Stimulated activated CD8-positive, alpha-beta memory T cell treated with anti-CD3 and anti-CD28 coated beads, Interleukin-15, amount 100 ng/mL, for 48 hours (primary cell): ENCODE measurements at places on chromosomes 11 and 22.

- DNase-seq = peak; percentile 26
Measured at GRCh38 chr11:12288212-12288930, 89.0 kb upstream of the PARVA start.

- no peak for DNase-seq
Measured at GRCh38 chr11:125114518-125114917, 3.1 kb upstream of the TMEM218 start.

DNA sequence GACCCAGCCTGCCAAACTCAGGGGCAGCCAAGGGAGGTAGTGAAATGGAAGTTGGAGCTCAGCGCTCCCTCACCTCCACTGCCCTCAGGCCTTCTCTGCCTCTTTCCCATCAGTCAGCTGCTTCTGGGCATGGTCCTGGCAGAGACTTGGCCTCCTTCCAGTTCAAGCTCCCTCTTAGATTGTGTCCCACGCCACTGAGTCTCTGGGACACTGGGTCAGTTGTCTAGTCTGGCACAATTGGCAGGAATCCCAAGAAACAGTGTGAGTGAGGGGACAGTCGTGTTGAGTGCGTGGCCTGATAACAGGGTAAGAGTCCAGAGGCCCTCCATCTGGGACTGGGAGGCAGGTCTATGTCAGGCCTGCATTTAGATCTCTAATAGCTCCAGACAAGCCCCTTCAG is 7.1 kb upstream of the SLC35E4 start:
- DNase-seq = no peak

- DNase-seq = no peak
Measured at GRCh38 chr11:86781546-86781945, 18.8 kb upstream of the PRSS23 start.

GRCh38 chr11:33389635-33390034 is 132.5 kb downstream of the HIPK3 start:
- DNase-seq = no peak

DNA sequence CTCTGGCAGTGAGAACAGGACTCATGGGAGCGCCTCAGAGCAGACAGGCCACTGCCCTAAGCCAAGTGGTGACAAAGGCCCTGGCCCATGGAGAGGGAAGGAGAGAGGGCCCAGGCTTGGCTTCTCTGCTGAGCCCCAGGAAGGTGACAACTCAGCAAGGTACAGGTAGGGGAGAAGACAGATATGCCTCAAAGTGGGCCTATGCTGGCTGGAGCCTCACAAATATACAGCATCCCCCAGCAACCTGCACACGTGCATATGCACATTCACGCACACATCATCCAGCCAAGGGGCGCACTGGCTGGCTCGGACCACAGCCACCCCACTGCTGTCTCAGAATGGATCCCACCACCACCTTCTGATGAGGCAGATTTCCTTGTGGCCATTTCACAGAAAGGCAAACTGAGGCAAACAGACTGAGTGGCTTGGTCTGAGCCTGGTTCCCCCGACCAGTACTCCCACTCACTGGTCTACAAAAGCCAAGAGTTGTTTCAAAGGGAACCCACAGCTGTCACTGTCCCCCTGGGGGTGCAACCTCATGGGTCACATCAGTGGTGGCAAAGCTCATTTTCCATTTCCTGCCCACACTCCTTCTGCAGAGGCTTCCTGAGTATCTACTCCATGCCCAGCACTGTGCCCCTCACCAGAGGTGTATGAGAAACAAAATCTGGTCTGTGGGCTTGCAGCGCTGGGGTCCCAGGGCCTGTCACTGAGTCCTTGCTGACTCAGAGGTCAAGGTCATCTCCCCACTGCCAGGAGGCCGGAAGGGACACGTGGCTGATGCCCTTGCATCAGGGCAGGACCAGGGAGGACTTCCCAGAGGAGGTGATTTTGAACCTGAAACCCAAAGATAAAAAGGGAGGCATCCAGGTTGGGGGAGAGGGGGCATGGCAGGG is 67.3 kb upstream of the PRR5 start:
- DNase-seq = no peak

DNA sequence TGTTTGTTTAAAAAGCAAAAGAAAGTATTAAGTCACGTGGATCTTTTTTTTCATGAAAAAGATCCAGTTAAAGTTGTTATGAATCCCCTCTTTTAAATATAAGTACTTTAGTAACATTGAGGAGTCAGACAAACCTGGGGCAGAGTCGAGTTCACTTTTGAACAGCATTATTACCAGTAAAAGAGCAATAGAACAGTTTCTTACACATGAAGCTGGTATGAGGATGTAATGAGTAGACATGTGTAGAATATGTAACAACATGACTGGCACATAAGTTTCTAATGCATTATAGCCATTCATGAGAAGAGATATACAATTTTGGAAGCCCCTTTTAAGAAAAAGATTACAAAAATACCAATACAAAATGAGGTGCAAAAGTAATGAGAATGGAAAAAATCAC is 7.6 kb upstream of the MUC15 start:
- no peak for DNase-seq

- DNase-seq = no peak
Measured at GRCh38 chr11:66708701-66709100, 20.3 kb downstream of the SPTBN2 start.

GRCh38 chr11:46290598-46291309 is 13.3 kb downstream of the CREB3L1 start:
- DNase-seq = no peak

DNA sequence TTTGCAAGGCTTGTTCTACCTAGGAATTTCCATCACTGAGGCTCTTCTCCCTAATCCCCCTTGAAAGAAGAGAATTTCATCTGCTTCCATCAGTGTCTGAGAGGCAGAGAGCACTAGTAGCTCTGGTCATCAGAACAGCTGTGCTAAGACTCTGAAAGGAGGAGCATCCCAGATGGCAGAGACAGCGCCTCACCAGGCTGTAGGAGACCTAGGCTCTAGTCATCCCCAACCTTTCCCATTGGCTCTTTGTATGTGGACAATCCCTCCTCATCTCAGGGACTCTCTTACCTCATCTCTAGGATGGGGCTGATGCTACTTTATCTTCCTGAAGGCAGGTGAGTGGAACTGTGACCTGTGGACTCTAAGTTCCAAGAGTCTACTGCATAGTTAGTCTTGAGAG is 8.8 kb upstream of the OR9I1 start:
- DNase-seq = no peak

DNA sequence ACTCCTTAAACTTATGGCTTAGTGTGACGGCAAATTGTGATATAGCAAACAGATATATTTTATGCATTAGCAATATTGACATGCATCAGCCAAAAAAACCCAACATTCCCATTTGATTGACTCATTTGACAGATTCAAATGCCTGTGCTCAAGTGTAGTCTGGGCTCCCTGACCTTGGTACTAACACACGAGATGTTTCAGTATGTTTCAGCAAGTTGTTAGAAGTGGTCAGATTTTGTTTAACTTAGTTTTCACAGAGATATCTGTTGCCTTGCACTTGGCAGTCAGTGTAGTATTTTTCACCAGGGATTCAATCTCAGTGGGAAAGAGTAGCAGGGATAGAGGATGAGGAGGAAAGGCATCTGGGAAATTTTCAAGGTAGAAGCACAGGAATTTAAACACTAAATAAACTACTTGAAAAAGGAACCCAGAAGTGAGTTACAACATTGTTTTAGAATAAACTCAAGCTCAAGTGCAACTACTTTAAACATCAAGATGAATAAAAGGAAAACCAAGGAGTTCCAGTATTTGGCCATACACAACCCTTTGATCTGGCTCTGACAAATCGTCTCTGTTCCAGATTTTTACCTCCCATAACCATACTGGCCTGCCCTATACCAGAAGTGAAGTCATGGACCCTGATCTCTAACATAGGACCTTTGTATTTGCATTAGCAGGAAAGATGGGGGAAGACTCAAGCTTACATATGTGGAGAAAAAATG is 56.5 kb upstream of the BLID start:
- DNase-seq = no peak

GRCh38 chr11:58625826-58626460 is 3.5 kb downstream of the CNTF start:
- DNase-seq = no peak

DNA sequence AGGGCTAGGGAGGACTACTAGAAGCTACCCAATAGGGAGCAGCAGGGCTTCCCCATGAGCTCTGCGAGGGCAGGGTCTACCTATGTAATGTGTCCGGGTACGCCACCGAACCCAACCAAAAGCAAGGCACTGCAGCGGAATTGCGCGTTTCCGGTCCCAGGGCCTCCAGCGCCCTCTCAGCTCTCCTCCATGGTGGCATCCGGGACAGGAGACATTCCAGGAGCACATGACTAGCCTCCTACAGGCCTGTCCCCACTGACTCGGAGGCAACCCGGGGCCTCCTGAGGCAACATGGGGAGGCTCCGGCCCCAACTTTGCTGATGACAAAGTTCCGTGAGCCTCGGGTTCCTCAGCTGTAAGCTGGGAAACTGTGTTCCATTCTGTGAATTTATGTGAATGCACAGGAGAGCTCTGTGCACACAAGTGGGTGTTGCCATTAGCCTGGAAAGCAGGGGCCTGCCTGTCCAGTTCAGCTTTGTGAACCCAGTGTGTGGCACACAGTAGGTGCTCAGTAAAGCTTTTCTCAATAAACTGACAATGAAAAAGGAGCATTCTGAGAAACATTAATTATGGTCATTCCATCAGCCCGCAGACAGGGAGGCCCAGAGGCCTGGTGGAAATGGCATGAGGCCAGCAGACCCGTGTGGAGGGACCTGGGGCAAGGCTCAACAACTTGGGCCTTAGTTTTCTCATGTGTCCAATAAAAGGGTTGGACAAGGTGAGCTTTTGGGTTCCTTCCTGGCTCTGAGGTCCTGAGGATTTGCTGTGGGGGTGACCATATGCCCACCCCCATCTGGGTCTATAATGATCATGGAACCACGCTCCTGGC is 50.3 kb downstream of the CHRDL2 start:
- no peak for DNase-seq

DNA sequence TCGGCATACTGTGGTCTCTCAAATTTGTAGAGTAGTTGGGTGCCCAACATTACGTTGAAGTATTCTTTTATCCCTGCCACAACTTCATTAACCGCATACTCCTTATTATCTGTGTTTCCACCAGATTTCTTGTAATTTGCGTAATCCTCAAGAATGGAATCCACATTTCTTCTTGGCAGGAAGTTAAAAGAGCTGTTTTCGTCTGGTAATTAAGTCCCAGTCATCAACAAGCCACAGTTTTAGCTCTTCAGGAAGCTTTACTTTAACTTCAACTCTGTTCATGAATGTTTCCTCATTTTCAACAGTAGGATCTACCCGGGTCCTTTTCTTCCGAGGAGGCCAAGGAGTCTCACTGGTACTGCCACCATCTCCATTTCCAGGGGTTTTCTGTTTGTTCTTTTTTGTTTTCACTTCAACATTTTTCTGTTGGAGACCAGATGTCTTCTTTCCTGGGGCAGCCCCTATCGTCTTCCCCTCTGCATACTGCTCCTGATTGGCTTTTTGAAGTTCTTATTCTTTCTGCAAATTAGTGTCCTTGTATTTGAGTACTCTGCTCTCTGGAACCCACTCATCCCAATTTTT is 30.3 kb downstream of the PDE3B start:
- no peak for DNase-seq

DNA sequence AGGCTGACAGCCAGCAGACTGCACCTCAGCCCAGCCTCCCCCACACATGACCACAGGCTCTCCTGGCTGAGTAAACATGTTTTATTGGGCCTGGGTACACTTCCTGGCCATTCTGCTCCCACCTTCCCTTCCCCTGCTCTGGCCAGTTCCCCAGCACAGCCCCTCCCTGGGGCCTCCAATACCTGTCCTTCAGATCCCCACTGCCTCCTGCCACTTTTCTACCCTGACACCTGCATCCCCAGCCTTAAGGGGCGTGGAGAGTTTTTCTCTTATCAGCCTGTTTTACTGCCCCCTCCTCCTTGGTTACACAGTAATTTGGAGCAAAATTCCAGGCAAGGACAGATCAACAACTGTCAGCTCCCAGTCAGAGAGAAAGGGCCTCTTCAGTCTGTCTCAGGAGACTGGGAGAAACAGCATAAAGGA is at the start of gene ISX:
TSS of gene ISX (plus strand) at position 363 of the 423 bp plus-strand sequence. CDS start 930 bp downstream, outside the sequence.
- DNase-seq = no peak

DNA sequence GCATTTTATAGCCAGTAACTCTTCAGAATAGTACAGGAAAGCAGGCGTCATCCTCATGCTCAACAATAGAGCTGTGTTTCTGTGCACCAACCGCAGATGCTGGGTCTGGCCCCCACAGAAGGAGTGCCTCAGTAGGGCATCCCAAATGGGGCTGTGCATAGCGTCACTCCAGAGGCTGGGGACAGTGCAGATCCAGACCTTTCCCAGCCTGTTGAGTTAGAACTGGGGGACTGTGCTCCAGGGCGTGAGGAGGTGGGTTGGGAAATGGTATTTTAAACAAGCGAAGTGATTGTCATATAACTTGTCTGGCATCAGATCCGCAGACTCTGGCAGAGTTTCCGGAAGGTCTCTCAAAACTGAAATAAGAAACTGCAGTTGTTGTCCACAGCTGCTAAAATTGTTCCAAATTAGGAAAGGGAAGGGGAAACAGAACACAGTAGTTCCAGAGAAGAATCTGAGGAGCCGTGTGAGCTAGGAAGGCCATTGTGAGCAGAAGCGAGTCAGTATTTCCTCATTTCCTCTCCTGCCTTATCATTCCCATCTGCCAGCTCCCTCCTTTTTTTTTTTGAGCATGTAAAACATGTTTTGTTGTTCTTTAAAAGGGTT is 52.2 kb downstream of the JAM3 start:
- DNase-seq = no peak

DNA sequence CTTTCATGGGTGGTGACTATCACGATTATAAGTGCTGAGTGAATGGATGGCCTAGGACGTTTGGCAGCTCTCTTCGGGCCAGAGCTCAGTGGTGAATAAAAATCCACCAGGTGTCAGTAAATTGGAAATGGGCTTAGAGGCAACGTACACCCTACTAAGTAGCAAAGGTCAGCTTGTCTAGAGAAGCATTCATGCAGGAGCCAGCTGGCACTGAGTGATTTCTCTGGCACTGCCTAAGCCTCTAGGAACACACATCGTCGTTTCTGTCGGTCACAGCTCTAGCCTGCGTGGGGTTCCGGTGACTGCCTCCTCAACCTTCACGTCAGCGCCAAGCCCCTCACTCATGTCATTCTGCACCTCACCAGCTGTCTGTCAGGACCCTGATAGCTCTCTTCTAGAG is 192.4 kb upstream of the NTM start:
- DNase-seq = no peak

DNA sequence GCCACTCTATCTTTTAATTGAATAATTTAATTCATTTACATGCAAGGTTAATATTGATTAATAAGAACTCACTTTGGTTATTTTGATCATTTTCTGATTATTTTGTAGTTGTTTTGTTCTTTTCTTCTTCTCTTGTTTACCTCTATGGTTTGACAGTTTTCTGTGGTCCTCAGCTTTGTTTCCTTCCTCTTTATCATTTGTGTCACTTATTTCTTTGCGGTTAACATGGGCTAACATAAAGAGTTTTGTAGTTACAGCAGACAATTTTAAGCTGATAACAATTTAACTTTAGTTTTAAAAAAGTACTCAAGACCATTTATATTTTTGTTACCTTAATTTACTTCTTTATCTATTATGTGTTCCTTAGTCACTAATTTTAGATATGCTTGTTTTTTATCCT is 1032.8 kb upstream of the RAG2 start:
- DNase-seq = no peak

DNA sequence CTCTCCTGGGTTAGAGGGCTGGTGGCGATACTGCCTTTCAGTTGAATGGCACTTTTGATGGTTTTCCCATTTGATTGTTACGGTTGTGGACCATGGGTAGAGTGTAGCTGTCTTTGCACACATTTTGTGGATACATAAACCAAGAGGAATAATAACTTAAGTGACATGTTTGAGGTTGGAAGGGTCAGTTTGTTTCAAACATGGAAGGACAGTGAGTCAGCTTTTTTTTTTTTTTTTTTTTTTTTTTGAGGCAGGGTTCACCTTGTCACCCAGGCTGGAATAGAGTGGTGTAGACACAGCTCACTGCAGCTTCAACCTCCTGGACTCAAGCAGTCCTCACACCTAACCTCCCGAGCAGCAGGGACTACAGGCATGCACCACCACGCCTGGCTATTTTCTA is 41.1 kb downstream of the PPFIA1 start:
- DNase-seq = no peak
